Mesothelial cell of epicardium (in vitro differentiated cells): ENCODE measurements at places on chromosomes 16 and 17. TPM values are rescaled to one million over a fixed set of nuclear protein-coding genes. Genes with fewer than 3 reads are reported as not detected.

KIF19 gene
- not detected in 3 replicates for total RNA-seq

ABCC11 gene
- 0.18 to 0.60 TPM (median 0.47 TPM) in 3 replicates for total RNA-seq

KCNJ12 gene
- 0.53 to 0.76 TPM (median 0.54 TPM) in 3 replicates for total RNA-seq

OR4D1 gene
- total RNA-seq, result not detected in 3 replicates

CA7 gene
- not detected in 3 replicates for total RNA-seq

SHISA9 gene
- total RNA-seq, result 0.04 TPM in 1 of 3 replicates, not detected in the others

TOP2A gene
- 79.4 to 91.0 TPM (median 85.3 TPM) in 3 replicates for total RNA-seq

DNA sequence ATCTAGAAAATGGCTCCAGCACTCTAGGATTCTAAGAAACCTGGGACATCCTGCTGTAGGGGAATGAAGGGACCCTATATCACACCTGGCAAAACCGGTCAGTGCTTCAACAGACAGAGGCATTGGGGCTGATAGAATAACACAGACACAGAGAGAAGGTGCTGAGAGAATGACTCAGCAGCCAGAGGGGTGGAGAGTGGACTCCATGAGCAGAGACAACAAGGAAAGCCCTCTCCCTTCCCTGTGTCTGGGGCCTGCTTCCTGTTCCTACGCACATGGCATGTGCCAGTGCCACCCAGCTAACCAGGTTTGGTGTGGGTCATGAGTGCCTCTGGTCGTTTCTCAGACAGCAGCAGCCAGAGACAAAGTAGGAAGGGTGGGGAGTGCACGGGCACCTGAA is 140.3 kb downstream of the CCT6B start:
- H3K27ac ChIP-seq, result no peak overlapping the region
- no peaks in the 10 kb centered on the region for H3K36me3 ChIP-seq
- no peak overlapping the region for H3K4me3 ChIP-seq
- peaks cover 18% of the 10 kb centered on the region for H3K4me1 ChIP-seq
- no peak for DNase-seq

GRCh38 chr16:4081521-4082021 is 34.7 kb downstream of the ADCY9 start:
- H3K4me3 ChIP-seq, result no peak overlapping the region
- H3K27ac ChIP-seq, result no peak overlapping the region
- H3K4me1 ChIP-seq, result peaks cover 19% of the 10 kb centered on the region
- H3K36me3 ChIP-seq, result peaks cover 4% of the 10 kb centered on the region

DNA sequence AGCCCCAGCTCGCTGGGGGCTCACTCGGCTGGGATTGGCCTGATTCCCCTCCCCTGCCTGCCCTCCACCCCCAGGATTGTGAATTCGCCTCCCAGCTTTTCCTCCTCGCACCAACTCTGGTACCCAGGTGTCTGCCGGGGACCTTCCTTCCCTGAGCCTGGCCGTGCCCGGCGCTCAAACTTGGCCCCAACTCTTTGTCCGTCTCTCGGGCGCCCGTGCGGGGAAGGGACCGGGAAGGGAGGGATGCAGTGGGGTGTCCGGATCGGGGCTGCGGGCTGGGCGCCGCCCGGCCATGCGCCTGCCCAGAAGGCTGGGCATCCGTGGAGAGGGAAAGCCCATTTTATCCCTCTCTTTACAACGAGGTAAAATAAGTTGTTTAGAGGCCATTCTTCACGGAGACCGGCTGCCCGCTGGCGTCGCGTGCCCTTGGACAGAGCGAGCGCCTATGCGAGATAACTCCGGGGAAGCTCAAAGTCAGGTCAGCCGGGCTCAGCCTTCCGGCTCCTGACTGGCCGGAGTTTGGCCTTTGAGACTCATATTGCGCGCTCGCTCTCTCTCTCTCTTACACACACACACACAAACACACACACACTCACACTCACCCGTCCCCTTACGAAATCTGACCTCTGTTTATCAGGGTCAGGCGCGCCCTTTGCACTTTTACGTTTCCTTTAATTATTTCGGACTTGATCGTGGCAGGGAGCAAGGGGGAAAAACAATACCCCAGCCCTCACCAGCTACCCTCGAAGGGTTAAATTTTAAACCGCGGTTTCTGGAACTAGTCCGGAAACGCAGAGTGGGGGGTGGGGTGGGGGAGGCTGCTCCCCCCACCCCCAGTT is 774 bp upstream of the MAF start:
- H3K27ac ChIP-seq, result peak overlapping the region; percentile 92
- H3K4me1 ChIP-seq, result peaks cover 53% of the 10 kb centered on the region
- peaks cover 36% of the 10 kb centered on the region for H3K27me3 ChIP-seq
- H3K36me3 ChIP-seq, result no peaks in the 10 kb centered on the region

DNA sequence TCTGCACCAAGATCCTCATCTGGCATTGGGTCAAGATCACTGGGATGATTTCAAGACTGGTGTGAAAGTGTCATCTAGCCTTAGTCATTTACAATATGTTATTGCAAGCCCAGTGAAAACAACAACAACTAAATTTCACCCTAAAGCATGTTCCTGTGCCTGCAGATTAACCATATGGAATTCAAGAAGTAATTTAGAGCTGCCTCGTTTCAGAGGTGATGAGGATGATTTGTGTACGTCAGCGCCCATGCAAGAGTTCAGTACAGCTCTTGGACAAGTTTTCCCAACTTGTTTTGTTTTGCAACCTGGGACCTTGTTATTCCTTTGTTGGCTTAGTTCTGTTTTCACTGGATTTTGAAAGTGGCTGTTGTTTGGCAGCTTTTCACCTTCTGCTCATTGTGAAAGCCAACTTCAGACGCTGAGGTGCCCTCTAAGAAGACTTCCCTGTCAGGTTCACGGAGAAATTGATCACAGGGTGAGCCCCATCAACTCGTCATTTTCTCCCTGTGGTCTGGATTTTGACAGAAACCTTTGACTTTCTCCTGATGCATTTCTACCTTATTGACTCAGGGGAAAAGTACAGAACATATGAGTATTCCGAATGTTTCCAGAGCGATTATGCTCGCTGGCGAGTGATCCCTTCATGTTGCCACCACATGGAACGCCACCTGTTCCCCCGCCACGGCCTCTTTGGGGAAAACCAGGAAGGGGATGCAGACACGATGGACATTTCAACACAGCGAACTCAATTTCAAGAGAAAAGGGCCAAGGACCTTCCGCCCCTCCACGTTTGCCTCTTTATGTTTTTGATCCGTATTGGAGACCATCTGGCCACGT is 85.6 kb downstream of the FOXL1 start:
- no peak for DNase-seq
- peaks cover 22% of the 10 kb centered on the region for H3K27me3 ChIP-seq
- no peaks in the 10 kb centered on the region for H3K36me3 ChIP-seq
- no peak overlapping the region for H3K27ac ChIP-seq

- H3K27me3 ChIP-seq, result no peaks in the 10 kb centered on the region
- peaks cover 27% of the 10 kb centered on the region for H3K36me3 ChIP-seq
- H3K4me1 ChIP-seq, result peaks cover 7% of the 10 kb centered on the region
- no peak overlapping the region for H3K4me3 ChIP-seq
Measured at GRCh38 chr17:679491-679890, 35.1 kb downstream of the VPS53 start.

DNA sequence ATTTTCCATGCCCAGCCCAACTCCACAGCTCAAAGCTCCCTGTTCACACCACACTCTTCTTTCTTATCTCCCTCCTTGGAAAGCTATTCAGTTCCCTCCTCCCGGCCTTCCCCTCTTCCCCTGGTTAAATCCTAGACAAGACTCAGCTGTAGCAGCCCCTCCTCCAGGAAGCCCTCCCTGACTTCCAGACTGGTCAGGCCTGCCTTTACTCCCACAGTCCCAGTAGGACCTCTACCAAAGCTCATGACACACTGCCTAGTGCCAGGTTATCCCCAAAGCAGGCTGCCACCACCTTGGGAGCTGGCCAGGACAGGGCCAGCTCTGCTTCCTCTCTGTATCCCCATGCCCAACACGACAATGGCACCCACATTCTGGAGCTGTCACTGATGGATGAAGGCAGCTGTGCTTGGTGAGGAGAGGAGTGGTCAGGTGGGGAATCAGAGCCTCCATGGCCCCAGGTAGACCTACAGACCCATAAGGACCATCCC is 50.0 kb downstream of the BEAN1 start:
- DNase-seq, result no peak
- H3K4me3 ChIP-seq, result no peak overlapping the region
- H3K36me3 ChIP-seq, result no peaks in the 10 kb centered on the region
- H3K27ac ChIP-seq, result no peak overlapping the region

DNA sequence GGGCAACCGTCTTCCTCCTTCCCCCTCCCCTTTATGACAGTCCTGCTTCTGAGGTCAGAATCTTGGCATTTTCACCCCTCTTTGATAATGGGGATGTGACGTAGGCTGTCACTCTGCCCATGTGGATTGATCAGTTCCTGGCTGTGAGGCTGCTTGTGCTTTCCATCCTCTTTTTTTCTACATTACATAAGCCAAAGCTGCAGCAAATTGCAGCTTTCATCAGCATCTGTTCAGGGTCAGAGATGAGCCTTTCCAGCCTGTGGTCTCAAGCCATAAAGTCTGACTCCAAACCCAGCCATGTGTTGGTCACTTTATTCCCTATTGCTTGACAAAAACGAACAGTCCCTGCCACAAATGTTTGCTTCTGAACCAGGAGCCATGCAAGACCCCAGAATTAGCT is 535.1 kb downstream of the CDH11 start:
- DNase-seq, result no peak
- no peak overlapping the region for H3K4me3 ChIP-seq
- H3K27ac ChIP-seq, result no peak overlapping the region

DNA sequence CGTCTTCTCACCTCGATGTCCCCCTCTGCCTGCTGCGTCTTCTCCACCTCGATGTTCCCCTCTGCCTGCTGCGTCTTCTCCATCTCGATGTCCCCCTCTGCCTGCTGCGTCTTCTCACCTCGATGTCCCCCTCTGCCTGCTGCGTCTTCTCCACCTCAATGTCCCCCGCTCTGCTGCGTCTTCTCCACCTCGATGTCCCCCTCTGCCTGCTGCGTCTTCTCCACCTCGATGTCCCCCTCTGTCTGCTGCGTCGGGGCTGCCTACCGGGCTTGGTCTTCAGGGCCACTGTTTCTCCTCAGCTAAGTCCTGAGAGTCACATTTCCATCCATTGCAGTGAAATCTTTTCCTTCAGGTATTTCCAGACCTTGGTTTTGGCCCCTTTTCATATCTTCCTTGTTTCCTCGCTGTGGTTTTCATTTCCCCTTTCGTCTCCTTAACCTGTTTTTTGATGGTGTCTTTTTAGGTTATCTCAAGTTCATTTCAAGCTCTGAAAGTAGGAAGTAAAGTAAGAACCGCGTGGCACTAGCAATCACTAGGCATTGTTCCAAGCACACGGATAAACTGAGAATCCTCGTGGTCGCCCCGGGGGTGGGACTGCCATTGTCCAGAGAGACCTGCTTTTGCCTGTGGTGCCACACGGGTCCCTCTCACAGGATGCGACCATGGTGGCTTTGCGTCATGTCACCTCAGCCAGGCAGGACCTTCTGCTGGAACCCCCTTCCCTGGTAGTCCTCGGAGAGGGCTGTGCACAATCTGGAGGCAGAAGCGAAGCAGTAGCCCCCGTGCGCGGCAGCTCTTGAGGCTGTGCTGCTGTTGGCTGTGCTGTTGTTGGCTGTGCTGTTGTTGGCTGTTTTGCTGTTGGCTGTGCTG is 9.5 kb upstream of the ZNF750 start:
- H3K4me1 ChIP-seq, result peaks cover 9% of the 10 kb centered on the region
- no peaks in the 10 kb centered on the region for H3K27me3 ChIP-seq
- H3K27ac ChIP-seq, result no peak overlapping the region
- no peak overlapping the region for H3K4me3 ChIP-seq

GRCh38 chr16:85570735-85571562 is 42.2 kb upstream of the GSE1 start:
- no peaks in the 10 kb centered on the region for H3K36me3 ChIP-seq
- H3K27ac ChIP-seq, result peak overlapping the region; percentile 91
- no peaks in the 10 kb centered on the region for H3K27me3 ChIP-seq

- no peak overlapping the region for H3K27ac ChIP-seq
- H3K27me3 ChIP-seq, result peaks cover 3% of the 10 kb centered on the region
- no peak for DNase-seq
- peaks cover 1% of the 10 kb centered on the region for H3K36me3 ChIP-seq
Measured at GRCh38 chr17:55806745-55807495, 56.1 kb downstream of the PCTP start.

GRCh38 chr17:70624211-70624610 is 454.9 kb downstream of the KCNJ2 start:
- H3K4me1 ChIP-seq, result peaks cover 14% of the 10 kb centered on the region
- no peak overlapping the region for H3K27ac ChIP-seq
- peaks cover 3% of the 10 kb centered on the region for H3K27me3 ChIP-seq
- DNase-seq, result no peak
- H3K36me3 ChIP-seq, result no peaks in the 10 kb centered on the region
- no peak overlapping the region for H3K4me3 ChIP-seq

GRCh38 chr16:79599256-79599836 is 1.2 kb downstream of the MAF start:
- peak overlapping the region; percentile 71 for H3K27ac ChIP-seq
- no peaks in the 10 kb centered on the region for H3K36me3 ChIP-seq
- peaks cover 45% of the 10 kb centered on the region for H3K4me1 ChIP-seq
